Activated CD8-positive, alpha-beta T cell treated with anti-CD3 and anti-CD28 coated beads for 36 hours (primary cell): ENCODE measurements at places on chromosomes 12 and 14. TPM values are rescaled to one million over a fixed set of nuclear protein-coding genes. Genes with fewer than 3 reads are reported as not detected.

DNA sequence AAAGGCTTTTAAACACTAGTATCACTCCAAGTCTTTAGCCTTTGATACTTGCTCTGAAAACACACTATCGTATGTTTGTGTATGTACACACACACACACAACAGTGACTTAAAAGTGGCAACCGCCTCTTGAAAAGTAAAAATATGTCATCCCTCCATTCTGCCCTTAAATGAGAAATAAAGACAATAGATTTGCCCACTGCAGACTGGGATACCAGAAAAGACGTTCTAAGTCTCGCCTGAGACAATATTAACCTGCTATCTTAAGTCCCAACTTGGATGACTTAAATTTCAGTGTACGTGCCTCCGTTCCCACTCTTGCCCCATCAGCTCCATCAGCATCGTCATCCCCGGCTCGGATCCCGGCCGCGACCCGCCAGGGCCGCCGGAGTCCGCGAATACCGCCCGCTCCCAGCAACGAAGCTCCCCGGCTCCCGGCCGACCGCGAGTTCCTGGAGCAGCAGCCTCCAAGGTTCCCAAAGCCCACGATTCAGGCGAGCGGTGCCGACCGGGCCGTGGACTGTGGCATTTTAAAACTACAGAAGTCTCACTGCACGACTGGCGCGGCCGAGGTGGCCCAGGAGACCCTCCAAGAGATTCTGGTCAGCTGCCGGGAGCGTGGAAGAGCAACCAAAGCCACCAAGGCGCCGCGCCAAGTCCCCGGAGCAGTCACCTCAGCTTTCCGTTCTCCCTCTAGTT, 2.8 kb upstream of the ARID2 start:
- H3K27me3 ChIP-seq = no peaks in the 10 kb centered on the region
- peak overlapping the region; percentile 88 for H3K4me3 ChIP-seq
- H3K27ac ChIP-seq = peak overlapping the region; percentile 99
- peak; percentile 30 for DNase-seq

- DNase-seq = no peak
- H3K4me1 ChIP-seq = no peaks in the 10 kb centered on the region
- no peak overlapping the region for H3K4me3 ChIP-seq
- no peaks in the 10 kb centered on the region for H3K36me3 ChIP-seq
Measured at GRCh38 chr14:32785585-32785984, 153.1 kb upstream of the NPAS3 start.

- H3K4me3 ChIP-seq = peak overlapping the region; percentile 100
- peaks cover 53% of the 10 kb centered on the region for H3K4me1 ChIP-seq
- no peak for DNase-seq
- no peaks in the 10 kb centered on the region for H3K27me3 ChIP-seq
- H3K36me3 ChIP-seq = peaks cover 44% of the 10 kb centered on the region
Measured at GRCh38 chr14:103562179-103562428, 353 bp downstream of the BAG5 start.

Gene OVCH1
- not detected for total RNA-seq

- DNase-seq = no peak
- H3K27ac ChIP-seq = no peak overlapping the region
- H3K4me1 ChIP-seq = no peaks in the 10 kb centered on the region
Measured at GRCh38 chr12:24360907-24361306, 411.4 kb upstream of the SOX5 start.
